Upper lobe of right lung (tissue), 1 donor: ENCODE measurements at places on chromosomes 2 and 18. TPM values are rescaled to one million over a fixed set of nuclear protein-coding genes. Genes with fewer than 3 reads are reported as not detected.

GRCh38 chr2:63465633-63466032 is 122.6 kb downstream of the WDPCP start:
- no peak overlapping the region for H3K27ac ChIP-seq
- H3K4me1 ChIP-seq = no peaks in the 10 kb centered on the region
- DNase-seq = no peak
- no peak overlapping the region for H3K4me3 ChIP-seq
- H3K27me3 ChIP-seq = no peaks in the 10 kb centered on the region
- no peaks in the 10 kb centered on the region for H3K36me3 ChIP-seq

GRCh38 chr2:39547811-39548719 is 111.0 kb upstream of the MAP4K3 start:
- no peaks in the 10 kb centered on the region for H3K36me3 ChIP-seq
- H3K27ac ChIP-seq = no peak overlapping the region
- H3K4me1 ChIP-seq = no peaks in the 10 kb centered on the region
- no peak for DNase-seq
- no peaks in the 10 kb centered on the region for H3K27me3 ChIP-seq
- H3K4me3 ChIP-seq = no peak overlapping the region

GRCh38 chr2:26550276-26551015 is 72.5 kb upstream of the OTOF start:
- no peaks in the 10 kb centered on the region for H3K4me1 ChIP-seq
- no peaks in the 10 kb centered on the region for H3K27me3 ChIP-seq
- no peak overlapping the region for H3K4me3 ChIP-seq
- H3K27ac ChIP-seq = no peak overlapping the region
- no peaks in the 10 kb centered on the region for H3K36me3 ChIP-seq
- peak; percentile 32 for DNase-seq

GRCh38 chr2:102061962-102062795 is 70.4 kb downstream of the IL1R2 start:
- no peaks in the 10 kb centered on the region for H3K27me3 ChIP-seq
- peak overlapping the region; percentile 98 for H3K27ac ChIP-seq
- H3K4me1 ChIP-seq = peaks cover 74% of the 10 kb centered on the region
- no peak for DNase-seq

Gene LRRTM1
- total RNA-seq = not detected

Gene IKZF2
- 16.4 TPM for total RNA-seq
